ENCODE measurements at places on chromosomes 16 and 17.

GRCh38 chr17:75834928-75835653 is 9.1 kb downstream of the UNC13D start:
- no peak for DNase-seq

DNA sequence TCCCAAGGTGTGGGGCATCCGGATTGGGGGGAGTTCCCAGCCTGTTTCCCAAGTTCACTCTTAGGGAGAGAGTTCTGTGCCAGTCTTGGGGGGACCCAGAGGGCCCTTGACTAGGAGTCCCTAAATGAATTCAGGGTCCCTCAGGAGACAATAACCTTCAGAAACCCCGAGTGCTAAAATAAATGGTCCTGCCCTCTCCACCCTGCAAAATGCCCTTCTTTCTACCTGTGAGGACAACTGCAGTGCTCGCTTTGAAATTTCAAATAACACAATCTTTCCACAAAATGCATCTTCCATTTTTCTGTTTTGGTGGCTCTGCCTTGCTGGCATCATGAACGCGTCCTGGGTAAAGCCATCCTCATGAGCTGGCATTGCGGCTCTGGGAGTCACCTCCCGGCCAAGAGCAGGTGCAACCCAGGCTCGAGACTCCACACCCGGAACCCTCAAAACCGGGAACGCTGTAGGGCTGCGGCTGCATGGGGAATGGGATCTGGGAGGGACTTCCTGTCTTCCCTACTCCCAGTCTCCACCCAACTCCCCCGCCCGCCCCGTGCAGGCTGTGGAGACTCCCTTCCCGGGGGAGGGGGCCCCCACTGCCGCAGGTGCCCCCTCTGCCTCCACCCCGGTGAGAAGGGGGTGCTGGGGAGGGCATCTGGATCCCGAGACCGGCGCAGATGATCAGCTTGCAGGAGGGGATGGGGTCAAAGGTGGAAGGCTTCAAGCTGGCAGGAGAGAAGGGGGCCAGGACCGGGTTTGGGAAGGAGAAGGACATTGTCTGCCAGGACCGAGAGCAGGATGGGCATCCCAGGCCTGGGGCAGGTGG is at the start of gene ZNF205:
ZNF205 (plus strand) TSS at position 529 of the 823 bp plus-strand sequence. CDS start 845 bp downstream, outside the sequence.
- DNase-seq: no peak

DNA sequence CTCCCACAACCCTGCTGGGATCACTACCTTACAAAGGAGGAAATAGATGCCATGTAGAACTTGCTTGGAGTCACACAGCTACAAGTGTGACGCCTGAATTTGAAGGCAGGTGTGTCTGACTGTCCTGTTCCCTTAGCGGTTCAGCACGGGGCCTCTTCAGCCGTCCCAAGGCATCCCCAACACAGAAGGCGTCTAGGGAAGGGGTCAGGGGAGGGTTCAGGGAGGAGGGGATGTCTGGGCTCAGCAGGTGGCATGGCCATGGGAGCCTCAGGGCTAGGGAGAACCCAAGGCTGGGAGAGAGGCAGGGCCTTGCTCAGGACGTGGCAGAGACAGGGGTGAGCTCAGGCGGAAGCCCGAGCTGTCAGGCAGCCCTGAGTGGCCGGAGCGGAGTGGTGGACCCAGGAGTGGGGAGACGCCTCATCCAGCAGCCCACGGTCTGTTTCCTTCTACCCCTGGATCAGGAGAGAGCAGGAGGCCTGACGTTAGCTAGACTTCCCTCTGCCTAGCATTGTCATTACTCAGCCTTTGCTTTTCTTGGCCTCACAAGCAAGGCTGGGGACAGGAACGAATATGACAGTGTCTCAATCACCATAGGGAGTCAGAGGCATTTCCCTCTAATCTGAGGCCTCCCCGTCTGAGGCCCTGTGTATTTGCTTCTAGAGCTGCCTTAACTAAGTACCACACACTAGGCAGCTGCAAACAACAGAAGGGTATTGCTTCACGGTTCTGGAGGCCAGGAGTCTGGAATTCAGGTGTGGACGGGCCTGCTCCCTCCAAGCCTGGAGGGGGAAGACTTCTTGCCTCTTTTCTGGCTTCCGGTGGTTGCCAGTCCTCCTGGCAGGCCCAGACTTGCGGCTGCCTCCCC is 31.3 kb upstream of the ANKRD40CL start:
- DNase-seq: no peak

DNA sequence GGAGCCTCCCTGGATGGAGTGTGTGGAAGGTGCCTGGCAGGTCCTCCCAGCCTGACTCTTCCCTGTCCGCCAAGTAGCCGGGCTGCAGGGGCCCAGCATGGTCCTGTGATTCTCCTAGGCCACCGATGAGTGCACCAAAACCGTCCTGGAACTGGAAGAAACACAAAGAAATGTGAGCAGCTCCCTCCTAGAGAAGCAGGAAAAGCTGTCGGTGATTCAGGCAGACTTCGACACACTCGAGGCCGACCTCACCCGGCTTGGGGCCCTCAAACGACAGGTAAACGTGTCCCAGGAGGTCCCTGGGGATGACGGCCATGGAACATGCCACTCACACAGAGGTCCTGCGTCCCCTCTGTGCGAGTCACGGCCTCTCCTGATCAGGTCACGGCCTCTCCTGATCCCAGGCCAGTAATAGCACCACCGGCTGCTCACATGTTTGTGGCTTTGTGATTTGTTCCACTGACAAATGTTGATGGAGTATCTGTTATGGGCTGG is 4.2 kb upstream of the GAA start:
- DNase-seq: no peak

DNA sequence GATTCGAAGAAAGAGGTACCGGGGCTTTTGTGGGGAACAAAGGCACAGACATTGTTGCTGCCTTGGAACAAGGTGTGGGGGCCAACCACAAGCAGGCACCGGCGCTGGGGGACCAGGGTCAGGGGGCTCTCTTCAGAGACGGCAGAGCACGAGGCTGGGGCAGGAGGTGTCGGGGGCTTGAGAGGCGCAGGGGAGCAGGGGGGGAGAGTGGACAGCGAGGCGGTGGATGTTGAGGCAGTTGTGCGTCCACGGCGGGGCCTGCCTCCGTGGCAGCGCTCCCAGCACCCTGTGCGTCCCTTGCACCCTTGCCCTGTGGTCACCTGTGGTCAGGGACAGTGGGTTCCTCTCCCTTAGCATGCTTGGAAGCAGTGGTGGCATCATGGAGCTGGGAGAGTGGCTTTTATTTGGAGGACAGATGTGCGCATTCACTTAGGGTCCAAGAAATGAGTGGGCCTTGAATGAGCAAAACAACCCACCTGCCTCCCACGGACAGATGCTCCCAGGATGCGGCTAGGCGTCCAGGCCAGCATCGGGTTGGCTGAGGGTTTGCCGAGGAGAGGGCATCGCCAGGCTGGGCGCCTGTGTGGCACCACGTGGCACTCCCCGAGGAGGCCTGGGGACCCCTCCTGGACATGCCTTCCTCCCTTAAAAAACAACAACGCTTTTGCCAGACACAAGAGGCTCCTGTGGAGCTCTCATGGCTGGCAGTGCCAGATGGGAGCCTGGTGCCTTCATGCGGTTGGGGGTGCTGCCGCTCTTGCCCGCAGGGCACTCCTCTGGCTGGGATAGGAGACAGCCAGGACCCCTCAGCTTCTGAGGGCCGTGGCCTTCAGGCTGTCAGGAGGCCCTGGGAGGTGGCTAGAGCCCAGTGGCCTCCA is 113.0 kb downstream of the BANP start:
- no peak for DNase-seq

GRCh38 chr16:26727848-26728247 is 338.9 kb upstream of the C16orf82 start:
- no peak for DNase-seq

GRCh38 chr17:14437176-14437575 is 136.3 kb downstream of the HS3ST3B1 start:
- no peak for DNase-seq

- DNase-seq: no peak
Measured at GRCh38 chr16:13298666-13299065, 397.3 kb downstream of the SHISA9 start.

DNA sequence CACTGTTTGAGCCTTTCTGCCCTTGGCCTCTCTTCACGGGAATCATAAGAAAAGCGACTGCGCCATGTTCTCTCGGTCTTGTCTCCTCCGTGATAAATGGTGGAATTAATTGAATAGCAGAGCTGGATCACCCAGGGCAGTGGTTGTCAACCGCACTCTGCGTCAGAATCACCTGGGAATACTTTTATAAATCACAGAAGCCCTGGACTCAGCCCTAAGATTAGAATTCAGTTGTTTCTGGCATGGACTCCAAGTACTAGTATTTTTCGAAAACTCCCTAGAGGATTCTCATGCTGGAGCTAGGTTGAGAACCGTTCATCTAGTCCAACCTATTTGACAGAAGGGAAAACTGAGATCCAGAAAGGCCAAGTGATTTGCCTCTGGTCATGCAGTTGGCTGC is 64.1 kb downstream of the SPACA3 start:
- no peak for DNase-seq

DNA sequence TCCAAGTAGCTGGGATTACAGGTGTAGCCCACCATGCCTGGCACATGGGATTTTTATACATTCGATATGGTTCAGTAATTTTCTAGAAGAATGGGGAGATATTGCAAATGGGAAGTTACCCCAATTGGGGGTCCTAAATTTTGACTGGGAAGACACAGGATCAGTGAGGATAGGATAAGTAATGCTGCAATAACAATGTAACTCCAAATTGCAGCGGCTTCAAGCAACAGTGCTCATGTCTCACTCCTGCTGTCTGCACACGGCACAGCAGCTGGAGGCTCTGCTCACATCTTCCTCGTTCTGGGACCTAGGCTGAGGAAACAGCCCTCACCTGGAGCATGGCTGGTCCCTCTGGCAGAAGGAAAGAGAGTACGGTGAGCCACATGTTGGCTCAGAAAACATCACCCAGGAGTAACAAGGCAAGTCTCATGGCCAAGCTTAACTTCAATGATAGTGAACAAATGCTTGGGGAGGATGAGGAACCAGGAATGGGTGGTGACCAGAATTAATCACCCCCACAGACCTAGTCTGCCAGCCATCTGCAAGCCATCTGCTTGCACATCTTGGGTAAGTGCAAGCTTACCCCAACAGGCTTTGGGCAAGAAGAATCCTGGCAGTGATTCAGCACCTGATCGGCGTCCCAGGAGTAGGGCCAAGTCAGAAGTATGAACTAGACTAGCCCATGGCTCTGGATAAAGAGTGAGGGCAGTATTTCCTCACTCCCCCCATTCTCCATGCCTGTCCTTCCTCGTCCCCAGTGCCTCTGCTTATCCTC is 229.2 kb downstream of the COPRS start:
- no peak for DNase-seq

- DNase-seq: no peak
Measured at GRCh38 chr16:81600275-81600674, 155.7 kb downstream of the CMIP start.

- no peak for DNase-seq
Measured at GRCh38 chr16:46918905-46919792, 35.0 kb downstream of the GPT2 start.

DNA sequence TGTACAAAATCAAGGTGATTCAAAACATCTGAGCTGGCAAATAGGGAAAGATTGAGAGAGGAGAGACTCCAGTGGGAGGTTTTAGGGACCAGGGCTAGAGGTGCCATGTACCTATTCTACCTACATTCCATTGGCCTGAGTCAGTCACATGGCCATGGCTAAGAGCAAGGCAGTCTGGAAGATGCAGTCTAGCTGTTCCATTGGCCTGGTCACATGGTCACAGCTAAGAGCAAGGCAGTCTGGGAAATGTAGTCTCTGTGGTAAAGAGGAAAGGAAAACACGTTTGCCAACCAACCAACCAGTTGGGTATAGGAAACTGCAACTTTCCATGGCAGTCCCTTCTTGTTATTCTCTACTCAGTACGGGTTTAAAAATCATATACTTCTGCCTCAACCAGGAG is 369.1 kb downstream of the XYLT1 start:
- no peak for DNase-seq

DNA sequence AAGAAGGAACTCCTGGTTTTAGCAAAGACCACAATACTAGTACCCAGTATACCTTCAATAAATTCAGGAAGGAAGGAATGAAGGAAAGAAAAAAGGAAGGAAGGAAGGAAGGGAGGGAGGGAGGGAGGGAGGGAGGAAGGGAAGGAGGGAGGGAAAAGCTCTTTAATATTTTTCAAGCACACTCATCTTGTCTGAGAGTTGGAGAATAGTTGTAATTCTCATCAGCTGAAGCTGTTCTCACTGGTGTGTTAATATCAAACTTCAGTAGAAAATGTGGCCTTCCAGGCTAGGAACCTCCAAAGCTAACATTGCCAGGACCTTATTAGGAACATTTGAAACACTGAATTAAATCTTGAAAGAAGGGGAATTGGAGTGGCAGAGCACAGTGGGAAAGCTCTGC is 55.2 kb upstream of the CDH5 start:
- no peak for DNase-seq

DNA sequence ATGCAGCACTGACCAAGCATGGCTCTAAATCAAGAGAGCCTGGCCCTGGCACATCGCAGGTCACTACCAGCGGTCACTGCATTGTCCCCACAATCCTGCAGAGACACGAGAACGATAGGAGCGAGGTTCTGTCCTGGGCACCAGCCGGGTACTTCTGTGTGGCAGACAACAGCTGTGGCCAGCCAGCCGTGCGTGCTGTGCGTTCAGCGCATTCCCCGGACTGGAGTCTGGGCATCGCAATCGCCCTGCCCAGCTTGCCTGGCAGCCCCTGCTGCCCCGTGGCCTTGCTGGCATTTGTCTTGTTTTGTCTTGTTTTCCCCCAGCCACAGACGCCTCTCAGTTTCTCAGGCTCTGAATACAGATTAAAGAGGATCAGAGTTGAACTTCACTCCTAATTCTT is 33.9 kb downstream of the COTL1 start:
- DNase-seq: no peak

DNA sequence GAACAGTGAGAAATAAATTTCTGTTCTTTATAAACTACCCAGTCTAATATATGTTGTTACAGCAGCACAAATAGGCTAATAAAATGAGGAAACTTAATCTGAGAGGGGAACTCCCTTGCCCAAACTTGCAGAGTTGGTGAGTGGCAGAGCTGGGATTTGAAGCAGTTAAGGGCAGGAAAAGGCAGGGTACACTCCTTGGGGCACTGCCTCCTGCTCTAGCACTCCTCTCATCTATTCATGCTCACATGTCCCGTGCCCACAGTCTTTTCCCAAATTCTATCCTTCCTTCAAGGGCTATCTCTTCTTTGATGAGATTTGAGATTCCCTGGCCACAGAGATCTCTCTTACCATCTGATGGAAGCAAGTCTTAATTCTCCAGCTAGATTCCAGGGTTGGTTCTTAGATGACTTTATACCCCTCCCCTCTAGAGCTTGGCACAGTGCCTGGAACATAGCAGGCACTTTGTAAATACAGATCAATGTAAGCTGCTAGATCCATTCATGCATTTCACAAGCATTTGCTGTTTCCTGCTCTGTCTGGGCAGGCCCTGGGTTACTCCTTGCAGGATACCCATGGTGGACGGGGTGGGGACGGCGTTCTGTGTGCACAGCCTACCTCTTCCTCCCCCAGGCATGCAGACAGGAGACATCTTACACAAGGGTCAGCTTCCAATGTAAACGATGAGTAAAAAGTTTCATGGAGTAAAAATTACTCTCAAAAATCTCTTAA is 39.2 kb upstream of the ABCC12 start:
- no peak for DNase-seq

DNA sequence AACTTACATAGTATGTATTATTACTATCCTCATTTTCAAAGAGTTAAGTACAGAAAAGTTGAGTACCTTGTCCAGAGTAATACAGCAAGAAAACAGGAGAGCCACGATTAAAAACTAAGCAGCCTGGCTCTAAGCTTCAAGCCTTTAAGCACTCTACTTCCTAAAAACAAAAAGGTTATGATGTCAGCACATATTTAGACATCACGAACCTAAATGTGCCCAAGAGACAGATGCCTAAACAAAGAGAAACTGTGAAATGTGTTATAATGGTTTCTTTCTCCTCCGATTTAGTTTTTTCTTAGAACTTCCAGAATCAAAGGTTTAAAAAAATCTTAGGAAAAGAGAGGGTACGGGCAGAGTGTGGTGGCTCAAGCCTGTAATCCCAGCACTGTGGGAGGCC is 151.0 kb downstream of the VPS53 start:
- no peak for DNase-seq

Data from NCI-H1048 (cell line).